ENCODE measurements at places on chromosomes 12 and 14.
A peak's percentile ranks its signal among the peaks of the same experiment; 100 is the strongest.

GRCh38 chr12:114799574-114800487 lies 115.9 kb upstream of the TBX3 start:
- no peak for DNase-seq

- peak; percentile 25 for DNase-seq
Observed at GRCh38 chr14:81386290-81386745, 13.8 kb downstream of the STON2 start.

GRCh38 chr12:131098178-131098981 lies 144.7 kb downstream of the ADGRD1 start:
- DNase-seq: no peak

DNA sequence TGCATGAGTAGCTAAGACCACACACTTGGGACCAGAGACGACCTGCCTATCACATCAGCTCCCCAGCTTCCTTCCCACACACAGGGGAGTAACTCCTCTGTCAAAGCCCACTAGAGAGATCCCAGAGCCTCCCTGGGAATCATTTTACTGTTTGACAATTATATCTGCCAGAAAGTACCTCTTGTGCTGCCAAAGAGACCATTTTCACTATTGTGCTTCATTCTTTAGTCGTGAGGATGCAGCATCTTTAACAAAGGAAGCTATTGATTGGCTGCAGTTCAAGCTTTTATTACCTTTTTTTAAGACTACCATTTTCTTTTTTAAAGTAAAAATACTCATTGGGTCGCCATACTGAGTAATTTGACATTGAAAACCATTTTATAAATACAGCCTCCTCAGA lies 194.5 kb upstream of the RGS6 start:
- DNase-seq: no peak

DNA sequence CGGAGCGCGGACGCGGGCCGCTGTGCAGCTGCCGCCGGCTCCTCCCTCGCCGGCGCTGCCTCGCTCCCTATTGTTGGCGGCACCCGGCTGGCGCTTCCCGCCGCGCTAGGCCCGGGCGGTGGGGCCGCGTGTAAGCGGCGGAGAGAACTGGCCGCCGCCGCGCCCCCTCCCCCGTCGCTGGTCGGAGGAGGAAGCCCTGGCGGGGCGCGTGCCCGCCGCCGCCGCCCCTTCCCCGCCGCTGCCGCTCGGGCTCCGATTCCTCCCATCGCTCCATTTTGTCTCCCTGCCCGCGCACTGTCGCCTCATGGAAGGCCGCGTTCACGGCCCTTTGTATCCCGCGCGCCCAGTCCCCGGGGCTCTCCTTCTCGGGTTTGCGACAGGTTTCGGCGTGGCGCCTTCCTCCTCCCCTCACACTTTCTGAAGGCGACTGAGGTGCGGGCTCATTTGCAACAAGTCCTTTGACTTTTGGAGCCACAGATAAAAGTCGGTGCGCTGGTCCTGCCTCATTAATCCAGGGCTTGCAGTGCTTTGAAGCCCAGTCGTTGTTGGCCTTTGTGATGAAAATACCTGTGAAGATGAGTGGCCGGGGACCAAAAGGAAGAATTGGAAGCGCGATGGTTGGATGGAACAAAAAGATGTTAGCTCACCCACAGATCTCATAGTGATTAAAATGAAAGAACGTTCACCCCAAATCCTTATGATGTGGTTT lies 707 bp downstream of the CPSF6 start:
- peak; percentile 38 for DNase-seq

- no peak for DNase-seq
Observed at GRCh38 chr12:14129611-14130195, 148.3 kb upstream of the GRIN2B start.

Data from NCI-H1436 (cell line).